ENCODE measurements at places on chromosomes 12 and 14.

- DNase-seq = no peak
Observed at GRCh38 chr12:16602412-16602811, 3.5 kb downstream of the LMO3 start.

- DNase-seq = no peak
Observed at GRCh38 chr12:67742461-67742860, 93.9 kb downstream of the DYRK2 start.

DNA sequence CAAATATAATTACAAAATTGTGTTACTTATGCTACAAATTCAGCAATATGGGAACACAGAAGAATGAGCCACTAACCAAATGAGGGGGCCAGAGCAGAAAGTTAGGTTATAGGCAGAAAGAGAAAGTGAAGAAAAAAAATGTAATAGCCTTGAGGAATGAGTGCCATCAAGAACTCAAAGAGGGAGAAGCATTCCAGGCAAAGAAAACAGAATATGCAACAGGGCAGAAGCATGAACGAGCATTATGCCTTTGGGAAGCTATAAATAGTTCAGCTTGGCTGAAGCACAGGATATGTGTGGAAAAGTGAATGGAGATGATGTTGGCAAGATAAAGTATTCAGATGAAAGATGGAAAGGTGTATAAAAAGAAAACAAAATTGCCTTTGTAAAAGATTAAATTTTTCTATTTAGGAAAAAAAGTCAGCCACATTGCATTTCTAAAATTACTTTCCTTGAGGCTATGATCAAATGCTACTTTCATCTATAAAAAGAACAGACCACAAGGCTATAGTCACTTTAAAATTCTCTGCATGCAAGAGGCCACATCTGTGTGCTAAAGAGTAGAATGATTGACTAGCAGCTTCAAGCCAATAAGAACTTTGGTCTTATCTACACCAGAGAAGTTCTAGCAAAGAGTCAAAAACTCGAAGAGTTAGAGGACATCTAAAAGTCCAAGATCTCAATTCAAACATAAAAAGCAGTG is 193.6 kb upstream of the GARIN6 start:
- DNase-seq = no peak

DNA sequence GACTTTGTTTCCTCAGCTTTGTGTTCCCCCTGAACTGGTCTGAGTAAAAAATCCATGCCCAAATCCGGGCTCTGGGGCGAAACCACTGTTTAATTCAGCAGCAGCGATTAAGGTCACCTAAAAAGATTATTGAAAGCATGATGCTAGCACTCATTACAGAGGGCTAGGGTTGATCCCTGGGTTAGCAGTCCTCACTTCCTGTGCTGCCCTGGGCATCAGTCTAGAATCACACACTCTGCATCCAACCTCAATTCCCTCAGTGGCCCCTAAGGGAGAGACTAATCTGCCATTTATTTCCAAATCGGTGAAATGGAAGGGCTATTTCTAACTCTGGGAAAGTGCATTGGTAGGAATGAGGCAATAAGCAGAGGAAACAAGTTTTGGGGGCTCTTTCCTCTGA is 107.2 kb downstream of the BTG1 start:
- DNase-seq = no peak

- DNase-seq = no peak
Observed at GRCh38 chr14:96130854-96131253, 73.8 kb upstream of the BDKRB2 start.

- DNase-seq = no peak
Observed at GRCh38 chr14:31292937-31293616, 85.5 kb upstream of the HECTD1 start.
